ENCODE measurements at places on chromosomes 1 and 21.
A peak's percentile ranks its signal among the peaks of the same experiment; 100 is the strongest.

DNA sequence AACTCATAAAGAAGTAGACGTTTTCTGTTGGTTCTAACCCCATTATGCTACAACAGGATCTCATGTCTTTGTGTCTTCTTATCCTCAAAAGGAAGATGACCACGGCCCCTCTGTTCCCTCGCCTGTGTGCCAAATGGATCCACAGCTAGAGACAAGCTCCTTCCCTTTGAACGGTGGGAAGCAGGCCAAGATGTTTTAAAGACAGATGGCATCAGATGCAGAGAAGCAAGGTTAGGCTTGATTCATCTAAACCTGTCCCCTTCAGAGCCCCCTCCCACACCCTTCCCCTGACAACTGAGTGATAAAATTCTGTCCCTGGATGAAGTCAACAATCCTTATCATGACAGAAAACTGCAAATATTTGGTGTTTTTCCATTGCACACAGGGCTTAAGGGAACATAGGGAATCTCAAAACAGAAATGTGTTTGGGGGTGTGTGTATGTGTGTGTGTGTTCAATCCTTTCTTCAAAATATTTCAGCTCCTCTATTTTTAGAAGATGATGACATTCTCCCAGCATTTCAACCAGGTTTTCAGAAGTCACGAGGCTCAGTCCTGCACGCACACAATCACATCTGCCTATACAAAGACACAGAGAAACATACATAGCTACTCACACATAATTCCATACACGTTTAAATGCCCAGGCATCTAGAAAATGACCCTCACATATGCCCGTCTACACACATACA, 27.8 kb upstream of the FMOD start:
- no peak for DNase-seq

- DNase-seq: no peak
Observed at GRCh38 chr1:108854221-108855019, 2.5 kb downstream of the AKNAD1 start.

GRCh38 chr1:156283521-156283920, 604 bp upstream of the TMEM79 start:
- DNase-seq: no peak

DNA sequence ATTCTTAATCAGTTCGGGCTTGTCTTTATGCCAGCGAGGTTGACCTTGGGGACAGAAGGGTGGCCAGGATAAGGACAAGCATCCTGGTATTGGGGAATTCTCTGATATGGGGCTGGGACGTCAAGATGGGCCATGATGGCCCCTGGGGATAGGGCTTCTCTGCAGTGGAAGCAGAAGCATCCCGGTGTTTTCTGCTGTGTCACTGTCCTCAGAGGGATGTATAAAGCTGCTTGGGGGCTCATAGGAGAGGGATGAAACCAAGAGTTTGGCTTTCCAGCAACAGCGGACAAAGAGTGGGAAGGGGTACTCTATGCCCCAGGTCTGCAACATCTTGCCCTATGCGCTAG, 1.4 kb upstream of the ATP1B1 start:
- DNase-seq: no peak

DNA sequence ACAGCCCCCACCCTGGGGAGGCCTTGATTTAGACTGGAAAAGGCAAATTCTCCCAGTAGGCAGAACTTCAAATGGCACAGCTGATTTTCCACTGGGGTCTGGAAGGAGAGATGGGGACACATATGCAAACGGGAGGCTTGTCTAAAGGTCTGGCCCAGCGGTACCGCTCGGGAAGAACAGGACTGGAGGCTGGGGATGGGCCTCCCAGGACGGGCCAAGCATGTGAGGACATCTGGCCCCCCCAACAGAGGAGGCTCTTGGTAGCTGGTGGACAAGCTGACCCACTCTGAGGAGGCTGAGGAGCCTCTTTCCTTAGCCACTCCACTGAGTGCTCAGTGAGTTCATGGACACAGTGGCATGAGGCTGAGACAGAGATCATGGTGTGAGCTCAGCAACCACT, 170.0 kb downstream of the NPHP4 start:
- DNase-seq: no peak

DNA sequence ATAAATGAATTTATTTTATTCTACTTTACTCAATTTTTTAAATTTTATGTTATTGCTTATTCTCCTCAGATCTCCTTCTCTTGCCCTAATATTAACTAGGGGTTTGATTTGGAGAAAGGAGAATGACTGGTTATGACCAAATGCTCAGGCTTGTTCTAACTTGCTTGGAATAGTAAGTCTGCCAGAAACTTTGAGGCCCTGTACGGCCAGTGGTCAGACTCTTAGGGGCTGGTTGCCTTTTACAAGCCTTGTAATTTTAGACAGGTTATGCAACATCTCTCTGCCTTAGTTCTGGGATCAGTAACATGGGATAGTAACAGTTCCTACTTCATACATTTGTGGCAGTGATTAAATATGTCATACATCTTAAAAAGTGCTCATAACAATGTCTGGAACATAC, 279.5 kb downstream of the DUSP10 start:
- DNase-seq: no peak

DNA sequence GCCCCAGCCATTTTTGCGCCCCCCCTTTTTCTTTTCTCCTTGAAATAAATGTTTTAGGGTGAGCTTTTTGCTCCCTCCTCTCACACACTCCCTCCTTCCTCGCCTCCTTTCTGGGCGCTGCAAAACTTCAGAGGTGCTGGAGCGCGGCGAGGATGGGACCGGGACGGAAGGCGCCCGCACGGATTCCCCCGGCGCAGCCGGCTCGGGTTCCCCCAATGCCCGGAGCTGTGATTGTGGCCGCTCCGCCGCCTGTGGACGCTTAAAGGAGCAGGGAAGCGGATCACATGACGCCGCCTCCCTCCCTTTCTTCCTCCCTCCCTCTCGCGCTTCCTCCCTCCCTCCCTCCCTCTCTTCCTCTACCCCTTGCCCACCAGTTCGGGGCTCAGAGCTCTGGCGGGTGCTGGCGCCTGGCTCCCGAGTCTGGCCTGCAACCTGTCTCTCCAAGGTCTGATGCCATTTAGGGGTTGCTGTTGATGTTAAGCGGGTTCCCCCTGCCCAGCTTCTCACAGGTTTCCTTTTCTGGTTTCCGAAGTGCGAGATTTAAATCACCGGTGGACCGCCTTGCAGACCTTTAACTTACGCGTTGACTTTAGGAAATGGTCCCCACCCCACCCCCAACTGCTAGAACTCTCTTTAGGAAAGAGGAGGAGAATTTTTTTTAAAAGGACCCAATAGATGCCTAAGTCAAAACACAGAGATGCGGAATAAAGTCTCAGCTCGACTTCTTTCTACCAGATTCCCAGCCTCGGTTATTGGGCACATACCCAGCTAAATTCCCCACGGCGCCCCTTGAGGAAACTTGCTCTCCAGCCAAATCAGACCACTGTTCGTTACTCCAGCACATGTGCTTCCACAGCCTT, at the start of gene WLS:
WLS (minus strand) TSS at position 235 of the 860 bp plus-strand sequence; CDS start at position 11, 224 bp downstream.
- DNase-seq: peak; percentile 57

GRCh38 chr1:161962091-161962887, 61.4 kb downstream of the OLFML2B start:
- DNase-seq: peak; percentile 44

DNA sequence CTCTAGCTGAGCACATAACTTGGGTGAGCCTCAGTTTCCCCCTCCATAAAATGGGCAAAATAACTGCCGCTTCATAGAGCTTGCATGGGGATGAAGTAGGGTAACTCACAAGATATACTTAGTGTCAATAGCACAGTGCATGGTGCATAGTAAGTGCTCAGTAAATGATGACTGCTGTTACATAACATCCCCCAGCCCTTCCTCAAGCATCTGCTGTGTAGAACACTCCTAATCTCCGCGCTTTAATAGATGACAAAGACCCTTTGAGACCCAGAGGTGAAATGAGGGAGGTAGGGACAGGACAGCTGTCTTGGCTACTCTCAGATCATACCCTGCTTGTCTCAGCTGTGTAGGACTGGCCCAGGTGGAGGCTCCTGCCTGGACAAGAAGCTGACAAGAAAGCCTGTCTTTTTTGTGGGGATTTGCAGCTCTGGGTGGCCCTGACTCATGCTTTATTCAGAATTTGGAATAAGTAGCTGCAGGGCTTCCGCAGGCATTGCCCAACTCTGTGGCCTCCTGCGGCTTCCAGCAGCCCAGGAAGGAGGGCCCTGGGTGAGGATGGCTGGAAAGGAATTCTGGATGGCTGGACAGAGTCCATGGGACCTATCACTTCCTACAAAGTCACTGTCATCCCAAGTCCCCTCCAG, 20.7 kb upstream of the PADI4 start:
- no peak for DNase-seq

- DNase-seq: no peak
Observed at GRCh38 chr1:178055093-178055492, 38.8 kb upstream of the RASAL2 start.

DNA sequence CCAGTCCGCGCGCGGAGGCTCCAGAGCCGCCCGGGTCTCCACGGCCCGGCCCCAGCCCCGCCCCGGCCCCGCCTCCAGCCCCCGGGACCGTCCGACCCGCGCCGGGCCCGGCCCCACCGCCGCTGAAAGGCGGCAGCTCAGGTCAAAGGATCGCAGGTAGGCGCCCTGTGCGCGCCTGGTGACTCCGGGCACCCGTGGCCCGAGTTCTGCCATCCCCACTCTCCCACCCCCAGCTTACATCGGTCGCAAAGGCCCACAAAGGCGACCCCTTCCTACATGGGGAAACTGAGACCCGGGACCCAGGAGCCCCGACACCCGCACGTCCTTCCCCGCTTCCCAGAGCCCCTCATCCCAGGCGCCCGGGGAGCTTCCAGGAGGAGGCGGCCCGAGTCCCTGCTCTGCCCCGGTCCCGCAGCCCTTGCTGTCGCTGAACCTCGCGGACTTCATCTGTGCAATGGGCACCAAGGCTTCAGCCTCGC, at the start of gene TMEM200B:
TMEM200B (minus strand) TSS at position 17 of the 479 bp plus-strand sequence. CDS start 2,075 bp downstream, outside the sequence.
- no peak for DNase-seq

DNA sequence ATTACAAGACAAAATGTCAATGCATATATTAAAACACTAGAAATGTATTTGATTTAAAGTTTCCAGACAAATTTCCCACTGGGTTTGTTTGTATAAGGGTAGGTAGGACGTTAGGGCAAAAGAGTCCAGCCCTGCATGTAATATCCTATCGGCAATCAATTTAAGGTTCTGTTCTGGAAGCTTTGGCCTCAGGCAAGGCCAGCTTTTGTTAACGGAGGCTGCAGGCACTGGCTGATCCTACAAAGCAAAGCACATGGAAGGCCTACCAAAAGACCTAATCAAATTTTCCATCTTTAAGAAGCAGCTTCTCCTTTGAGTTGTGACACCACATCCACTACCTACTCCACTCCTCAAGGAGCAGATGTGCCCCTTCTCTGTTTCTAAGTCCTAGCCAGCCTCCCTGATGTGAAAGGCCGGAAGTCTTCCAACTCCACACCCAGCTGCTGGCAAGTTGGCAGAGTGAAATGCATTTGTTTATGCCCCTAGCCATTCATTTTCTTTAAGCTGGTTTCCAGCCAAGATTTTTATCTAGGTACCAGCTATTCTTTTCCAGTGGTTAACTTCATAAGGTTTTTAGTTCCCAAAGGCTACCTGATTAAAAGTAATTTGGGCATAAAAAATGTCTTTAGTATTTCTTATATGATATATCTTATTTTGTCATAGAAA, 452.6 kb downstream of the PTBP2 start:
- no peak for DNase-seq

DNA sequence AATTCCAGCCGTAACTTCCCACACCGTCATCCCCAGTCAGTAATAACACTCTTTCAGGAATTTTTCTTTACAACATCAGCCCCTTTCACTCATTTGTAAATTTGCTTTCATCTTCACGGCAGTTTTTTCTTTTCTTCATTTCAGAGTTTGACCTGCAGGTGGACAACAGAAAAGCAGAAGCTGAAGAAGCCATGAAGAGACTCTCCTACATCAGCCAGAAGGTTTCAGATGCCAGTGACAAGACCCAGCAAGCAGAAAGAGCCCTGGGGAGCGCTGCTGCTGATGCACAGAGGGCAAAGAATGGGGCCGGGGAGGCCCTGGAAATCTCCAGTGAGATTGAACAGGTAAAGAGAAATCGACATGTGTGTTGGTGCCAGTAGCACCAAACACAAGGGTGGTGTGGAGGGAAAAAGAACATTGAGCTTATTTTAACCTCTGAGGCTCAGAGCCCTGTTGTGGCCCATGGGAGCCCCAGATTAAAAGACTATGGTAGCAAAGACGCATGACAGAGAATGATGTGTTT, 53.2 kb downstream of the LAMC2 start:
- DNase-seq: no peak

DNA sequence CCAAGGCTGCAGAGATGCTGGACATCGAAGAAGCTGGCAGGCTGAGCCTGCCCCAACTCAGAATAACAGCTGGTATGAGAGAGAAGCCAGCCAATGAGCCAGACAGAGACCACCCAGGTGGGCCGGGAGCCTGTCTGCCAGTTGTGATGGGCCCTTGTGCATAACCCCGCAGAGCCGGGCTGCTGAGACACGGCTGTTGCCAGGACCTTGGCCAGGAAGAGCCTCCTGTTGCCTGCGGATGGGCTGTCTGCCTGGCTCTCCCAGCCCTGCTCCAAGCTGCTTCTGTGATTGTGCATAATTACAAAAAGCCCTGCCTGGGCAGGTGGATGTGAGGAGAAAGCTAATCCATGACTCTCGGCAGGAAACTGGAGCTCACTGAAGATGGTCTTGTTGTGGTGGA, 126.5 kb downstream of the CAPN8 start:
- DNase-seq: no peak

GRCh38 chr1:41719590-41719989, 199.1 kb downstream of the HIVEP3 start:
- DNase-seq: no peak

- no peak for DNase-seq
Observed at GRCh38 chr1:21625390-21626190, 43.6 kb downstream of the RAP1GAP start.

DNA sequence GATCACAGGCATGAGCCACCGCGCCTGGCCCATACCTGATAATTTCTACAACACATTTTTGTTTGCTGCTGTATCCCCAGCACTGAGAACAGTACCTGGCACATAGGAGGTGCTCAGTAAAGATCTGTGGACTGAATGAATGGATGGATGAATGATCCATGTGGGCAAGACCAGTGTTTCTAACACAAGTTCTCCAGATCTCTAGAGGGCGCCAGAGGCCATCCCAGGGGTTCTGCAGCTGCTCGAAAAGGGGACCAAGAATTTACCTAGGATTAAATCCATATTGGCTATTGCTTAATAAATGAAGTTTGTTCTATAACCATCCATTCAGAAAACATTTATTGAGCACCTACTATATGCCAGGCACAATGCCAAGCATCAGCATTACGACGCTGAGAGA, 167.7 kb downstream of the ACTL8 start:
- no peak for DNase-seq

DNA sequence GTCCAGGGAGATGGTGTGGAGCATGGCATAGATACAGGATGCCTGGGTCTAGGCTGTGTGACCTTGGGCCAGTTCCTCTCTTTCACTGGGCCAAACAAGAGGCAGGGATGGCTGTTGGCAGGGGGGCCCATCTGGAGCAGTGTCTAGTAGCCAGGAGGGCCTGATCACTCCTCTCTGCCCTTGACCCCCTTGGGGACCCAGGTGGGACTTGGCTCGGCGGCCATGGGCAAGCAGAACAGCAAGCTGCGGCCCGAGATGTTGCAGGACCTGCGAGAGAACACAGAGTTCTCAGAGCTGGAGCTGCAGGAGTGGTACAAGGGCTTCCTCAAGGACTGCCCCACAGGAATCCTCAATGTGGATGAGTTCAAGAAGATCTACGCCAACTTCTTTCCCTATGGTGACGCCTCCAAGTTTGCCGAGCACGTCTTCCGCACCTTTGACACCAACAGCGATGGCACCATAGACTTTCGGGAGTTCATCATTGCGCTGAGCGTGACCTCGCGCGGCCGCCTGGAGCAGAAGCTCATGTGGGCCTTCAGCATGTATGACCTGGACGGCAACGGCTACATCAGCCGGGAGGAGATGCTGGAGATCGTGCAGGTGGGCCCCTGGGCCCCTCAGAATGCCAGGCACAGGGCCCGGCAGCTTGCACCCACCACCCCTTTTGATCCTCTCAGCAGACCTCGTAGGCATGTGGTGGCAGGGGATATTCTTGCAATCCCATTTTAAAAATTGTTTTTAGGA, 2.6 kb downstream of the HPCA start:
- DNase-seq: no peak
